ENCODE measurements at places on chromosomes 11 and 22.

GRCh38 chr11:3217818-3218482 lies 663 bp downstream of the MRGPRG start:
- no peak for DNase-seq

- DNase-seq = peak; percentile 43
These were observed 603 bp upstream of the ZFTA start for GRCh38 chr11:63769042-63769713.

DNA sequence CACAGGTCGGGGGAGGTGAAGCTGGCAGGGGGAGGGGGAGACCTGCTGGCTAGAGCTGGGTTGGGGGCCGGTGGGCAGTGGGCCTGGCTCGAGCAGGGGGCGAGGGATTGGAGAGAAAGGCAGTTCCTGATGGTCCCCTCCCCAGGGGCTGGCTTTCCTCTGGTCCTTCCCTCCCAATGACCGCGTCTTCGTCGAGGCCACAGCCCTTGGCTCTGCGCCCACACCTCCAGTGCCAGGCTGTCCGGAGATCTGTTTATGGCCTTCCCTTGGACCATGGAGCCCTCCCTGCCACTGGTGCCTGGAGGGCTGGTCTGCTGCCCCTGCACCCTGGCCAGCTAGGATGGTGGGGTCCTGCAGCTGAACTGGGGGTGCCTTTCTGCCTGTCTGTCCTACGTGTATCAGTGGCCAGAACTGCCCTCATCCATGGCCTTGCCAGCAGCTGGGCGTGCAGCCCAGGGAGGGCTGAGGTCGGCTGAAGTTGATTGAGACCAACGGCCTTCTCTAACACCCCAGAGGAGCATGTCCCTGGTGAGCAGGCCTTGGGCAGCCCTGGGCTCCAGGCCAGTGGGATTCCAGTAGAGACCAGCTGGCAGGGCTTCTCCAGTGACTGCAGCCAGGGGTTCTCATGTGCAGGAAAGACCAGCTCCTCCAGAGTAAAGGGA lies 12.3 kb downstream of the TANGO2 start:
- DNase-seq = no peak

DNA sequence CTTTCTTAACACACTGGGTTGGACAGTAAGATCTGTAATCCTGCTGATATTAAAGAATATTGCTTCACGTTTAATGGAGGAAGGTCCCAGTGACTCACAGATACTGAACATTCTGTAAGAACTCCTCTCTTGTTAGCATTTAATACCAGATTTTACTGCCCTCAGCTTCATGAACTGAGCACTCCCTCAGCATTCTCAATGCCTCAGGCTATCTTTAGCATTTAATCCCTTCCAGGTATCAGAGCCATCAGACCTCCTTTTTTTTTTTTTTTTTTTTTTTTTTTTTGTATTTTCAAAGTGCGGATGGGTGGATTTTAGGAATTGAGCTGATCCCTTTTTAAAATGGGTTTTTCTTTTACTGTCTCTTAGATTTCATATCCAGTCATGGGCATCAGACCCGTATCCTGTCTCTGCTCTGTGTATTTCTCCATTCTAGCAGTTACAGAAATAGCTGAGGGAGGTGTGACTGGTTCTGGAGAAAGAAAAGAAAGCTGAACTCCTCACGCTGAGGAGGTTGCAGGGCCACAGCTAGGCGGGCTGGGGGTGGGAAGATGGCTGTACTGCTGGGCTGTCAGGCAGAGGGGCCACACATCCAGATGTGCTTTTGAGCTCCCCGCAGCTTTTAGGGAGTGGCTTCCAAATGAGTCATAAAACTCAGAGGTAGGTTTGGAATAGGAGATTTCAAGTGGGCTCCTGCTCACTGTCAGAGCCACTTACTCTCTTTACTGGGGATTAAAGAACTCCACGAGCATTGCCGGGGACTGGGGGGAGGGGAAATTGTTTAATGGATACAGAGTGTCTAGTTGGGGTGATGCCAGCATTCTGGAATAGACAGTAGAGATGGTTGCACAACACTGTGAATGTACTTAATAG lies 97.0 kb downstream of the SYT9 start:
- peak; percentile 77 for DNase-seq

GRCh38 chr11:71293961-71294782 lies 41.8 kb upstream of the SHANK2 start:
- no peak for DNase-seq

Measured in fibroblast of skin of right quadriceps (primary cell).